ENCODE measurements at places on chromosomes 12 and 14.

DNA sequence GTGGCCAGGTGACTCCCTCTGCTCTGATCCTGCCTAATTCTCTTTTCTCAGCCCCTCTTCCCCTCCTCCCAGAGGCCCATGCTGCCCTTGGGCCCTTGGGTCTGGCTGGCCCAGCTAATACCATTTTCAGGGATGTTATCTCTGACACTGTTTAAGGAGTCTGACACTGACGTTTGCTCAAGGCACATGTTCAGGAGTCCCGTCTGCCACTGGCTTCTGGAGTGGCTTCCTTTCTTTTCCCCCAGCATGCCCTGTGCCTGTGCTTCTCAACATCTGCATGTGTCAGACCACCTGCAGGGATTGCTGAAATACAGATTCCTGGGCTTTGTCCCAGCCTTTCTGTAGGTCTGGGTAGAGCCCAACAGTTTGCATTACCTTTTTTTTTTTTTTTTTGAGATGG lies 128.9 kb downstream of the BCL11B start:
- DNase-seq, result no peak

DNA sequence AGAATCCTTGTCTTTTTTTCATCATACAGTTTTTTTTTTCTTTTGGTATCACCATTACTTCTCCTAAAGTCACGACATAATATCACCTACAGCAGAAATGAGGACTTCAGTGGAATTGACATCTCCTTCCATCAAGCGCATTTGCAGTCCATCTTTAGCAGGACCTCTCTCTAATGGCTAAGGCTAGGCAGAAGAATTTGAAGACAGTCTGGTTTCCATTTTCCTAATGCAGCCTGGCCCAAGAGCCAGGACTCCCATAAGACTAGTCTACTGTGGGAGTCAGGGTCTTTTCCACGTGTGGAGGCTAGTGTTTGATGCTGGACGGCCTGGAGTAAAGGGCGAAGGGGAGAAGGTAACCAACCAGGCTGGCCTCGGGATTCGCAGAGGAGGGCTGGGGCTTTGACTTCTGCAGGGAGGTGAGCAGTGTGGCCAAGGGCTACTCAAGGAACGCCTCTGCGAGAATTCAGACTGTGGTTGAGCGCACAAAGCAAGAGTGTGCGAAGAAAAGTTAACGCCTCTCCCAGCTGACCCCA lies 769 bp upstream of the ZNF740 start:
- DNase-seq, result no peak

- DNase-seq, result no peak
These were observed 49.1 kb upstream of the CAND1 start for GRCh38 chr12:67220065-67220464.

DNA sequence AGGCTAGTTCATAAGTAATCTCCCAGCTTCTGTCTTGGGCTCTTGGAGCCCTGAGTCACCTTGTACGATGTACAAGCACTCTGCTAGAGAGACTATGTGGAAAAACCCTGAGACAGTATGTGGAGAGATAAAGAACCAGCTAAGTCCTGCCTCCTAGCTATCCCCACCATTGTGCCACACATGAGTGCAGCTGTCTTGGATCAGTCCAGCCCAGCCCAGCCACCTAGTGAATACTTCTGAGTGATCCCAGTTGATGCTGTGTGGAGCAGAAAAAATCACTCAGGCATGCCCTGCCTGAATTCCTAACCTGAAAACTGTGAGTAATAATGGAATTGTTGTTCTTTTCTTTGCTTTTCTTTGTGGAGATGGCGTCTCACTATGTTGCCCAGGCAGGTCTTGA lies 5.1 kb upstream of the SERPINA6 start:
- DNase-seq, result no peak

DNA sequence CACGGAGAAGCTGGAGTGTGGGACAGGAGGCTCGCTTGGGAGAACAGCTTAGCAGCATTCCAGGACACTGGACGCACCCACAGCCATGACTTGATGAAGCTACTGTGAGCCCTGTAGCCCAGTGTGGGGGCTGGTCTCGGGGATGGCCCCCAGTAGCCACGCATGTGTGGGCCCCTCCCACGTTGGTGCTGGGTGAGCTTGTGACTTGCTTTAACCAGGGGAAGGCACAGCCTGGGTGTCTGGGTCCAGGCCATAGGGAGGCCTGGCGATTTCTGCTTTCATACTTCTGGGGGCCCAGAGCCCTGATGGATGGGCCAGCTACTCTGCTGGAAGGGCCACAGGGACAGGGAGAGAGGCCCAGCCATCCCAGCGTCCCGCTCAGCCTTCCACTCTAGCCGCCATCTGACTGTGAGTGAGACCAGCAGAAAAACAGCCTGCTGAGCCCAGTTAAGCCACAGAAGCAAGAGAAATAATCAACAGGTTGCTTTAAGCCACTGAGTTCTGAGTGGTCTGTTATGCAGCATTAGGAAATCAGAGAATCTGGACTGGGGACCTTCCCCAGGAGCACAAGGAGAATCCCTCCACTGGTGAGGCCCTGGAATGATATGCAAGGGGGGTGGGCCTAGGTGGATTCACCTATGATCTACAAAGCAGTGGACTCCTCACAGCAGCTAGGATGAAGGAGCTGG lies 16.1 kb downstream of the DIO3 start:
- DNase-seq, result no peak

GRCh38 chr12:124754949-124755800 lies 108.5 kb downstream of the SCARB1 start:
- DNase-seq, result no peak

DNA sequence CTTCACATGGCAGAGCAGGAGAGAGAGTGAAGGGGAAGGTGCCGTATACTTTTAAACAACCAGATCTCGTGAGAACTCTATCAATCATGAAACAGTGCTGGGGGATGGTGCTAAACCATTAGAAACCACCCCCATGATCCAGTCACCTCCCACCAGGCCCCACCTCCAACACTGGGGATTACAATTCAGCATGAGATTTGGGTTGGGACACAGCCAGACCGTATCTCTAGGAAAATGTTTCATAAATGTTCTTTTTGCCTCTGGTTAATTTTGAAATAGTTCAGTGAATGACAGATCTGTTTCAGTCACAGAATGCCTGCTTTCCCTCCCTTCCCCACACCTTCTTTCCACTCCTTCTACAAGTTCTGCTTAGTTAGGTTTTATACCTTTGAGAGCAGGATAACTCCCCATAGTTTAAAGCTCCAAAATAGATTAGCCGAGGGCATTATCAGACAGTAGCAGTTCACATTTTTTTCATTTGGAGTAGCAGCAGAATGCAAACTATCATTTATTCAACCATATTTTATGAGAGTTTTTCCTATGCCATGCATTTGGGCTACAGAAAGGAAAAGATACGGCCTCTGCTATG lies 27.1 kb downstream of the PELI2 start:
- DNase-seq, result no peak

DNA sequence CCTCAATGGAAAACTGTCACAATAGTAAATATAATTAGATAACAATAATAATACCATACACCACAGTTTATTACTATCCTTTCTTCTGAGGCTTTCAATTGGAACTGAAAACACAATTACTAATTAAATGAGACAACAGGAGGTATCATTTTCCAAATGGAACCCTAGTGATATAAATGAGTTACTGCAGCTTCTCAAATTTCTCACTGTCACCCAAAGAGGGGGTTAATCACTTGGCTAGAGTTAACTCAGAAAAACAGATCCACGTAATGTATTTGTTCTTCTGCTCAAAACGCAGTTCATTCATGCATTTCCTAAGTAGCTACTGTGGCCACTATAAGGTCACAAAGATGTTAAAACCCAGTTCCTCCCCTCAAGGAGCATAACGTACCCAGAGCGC lies 120.9 kb upstream of the FOXN3 start:
- no peak for DNase-seq

- DNase-seq, result no peak
These were observed 1226.0 kb upstream of the SEL1L start for GRCh38 chr14:82759656-82760055.

GRCh38 chr14:103416916-103417315 lies 31.7 kb downstream of the MARK3 start:
- no peak for DNase-seq

DNA sequence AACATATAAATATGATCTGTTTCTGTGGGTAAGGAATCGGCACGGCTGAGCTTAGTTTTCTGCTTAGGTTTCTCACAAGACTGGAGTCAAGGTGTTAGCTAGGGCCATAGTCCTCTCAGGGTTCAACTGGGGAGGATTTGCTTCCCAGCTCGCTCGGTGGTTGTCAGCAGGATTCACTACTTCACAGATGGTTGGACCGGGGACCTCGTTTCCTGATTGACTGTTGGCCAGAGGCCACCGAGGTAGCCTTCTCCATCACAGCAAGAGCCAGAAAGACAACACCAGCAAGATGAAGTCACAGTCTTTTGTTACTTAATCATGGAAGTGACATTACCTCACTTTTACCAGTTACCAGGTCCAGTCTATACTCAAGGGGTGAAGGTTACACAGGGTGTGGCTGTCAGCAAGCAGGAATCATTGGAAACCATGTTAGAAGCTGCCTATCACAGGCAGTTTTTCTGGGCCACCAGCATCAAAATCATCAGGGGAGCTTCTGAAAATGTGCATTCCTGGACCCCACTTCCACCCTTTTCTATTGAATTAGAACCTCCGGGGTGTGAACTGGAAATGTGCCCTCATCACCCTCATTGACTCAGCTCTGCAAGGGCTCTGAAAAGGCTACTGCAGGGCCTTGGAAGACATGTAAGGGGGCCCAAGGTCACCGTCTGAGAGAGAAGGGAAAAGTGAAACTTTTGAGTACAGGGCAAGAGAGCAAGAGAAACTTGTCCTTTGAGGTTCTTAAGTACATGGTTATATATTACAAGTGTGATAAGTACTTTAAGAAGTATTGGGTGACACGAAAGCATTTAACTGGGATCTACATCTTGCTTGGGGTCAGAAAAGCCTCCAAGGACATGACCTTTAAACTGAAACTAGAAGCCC lies 10.9 kb downstream of the COPS7A start:
- DNase-seq, result no peak
